ENCODE measurements at places on chromosomes 5 and 9.
A peak's percentile ranks its signal among the peaks of the same experiment; 100 is the strongest.

GRCh38 chr5:37532976-37533740 lies 154.0 kb downstream of the WDR70 start:
- DNase-seq: no peak

DNA sequence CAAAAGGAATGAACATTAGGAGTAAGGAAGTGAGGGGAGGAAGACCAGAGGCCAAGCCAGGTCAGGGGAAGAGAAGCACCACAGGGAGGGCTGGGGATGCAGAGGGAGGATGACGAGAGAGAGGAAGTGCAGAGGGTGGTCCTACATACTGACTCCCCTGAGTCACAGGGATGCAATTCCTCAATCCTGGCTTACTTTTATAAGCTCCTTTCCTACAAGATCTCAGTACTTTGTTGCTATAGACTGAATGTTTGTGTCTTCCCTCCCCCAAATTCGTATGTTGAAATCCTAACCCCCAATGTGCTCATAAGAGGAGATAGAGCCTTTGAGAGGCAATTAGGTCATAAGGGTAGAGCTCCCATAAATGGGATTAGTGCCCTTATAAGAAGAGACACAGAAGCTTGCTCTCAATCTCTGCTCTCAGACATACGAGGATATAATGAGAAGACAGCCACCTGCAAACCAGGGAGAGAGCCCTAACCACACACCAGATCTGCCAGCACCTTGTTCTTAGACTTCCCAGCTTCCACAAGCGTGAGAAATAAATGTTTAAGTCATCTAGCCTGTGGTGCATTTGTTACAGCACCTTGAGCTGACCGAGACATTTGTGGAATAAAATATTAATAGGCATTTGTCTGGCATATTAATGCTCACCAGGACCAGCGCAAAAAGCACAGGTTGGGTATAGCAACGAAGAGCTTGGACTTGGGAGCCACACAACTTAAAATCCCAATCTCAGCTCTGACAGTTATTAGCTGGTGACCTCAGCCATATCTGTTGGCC lies 33.4 kb downstream of the GCNT4 start:
- no peak for DNase-seq

DNA sequence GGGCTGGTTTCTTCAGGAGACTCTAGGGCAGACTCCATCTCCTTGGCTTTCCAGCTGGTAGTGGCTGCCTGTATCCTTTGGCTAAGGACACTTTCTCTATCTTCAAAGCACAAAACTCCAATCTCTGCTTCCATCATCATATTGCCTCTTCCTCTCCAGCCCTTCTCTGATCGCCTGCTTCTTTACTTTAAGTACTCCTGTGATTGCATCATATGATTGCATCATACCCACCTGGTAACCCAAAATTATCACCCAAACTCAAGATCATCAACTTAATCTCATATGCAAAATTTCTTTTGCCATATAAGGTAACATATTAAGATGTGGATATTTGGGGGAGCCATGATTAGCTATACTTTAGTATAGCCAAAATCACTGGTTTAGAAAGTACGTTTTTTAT lies 1092.6 kb upstream of the CDH6 start:
- no peak for DNase-seq

- DNase-seq: no peak
These were observed 59.3 kb downstream of the TRIO start for GRCh38 chr5:14202462-14202861.

DNA sequence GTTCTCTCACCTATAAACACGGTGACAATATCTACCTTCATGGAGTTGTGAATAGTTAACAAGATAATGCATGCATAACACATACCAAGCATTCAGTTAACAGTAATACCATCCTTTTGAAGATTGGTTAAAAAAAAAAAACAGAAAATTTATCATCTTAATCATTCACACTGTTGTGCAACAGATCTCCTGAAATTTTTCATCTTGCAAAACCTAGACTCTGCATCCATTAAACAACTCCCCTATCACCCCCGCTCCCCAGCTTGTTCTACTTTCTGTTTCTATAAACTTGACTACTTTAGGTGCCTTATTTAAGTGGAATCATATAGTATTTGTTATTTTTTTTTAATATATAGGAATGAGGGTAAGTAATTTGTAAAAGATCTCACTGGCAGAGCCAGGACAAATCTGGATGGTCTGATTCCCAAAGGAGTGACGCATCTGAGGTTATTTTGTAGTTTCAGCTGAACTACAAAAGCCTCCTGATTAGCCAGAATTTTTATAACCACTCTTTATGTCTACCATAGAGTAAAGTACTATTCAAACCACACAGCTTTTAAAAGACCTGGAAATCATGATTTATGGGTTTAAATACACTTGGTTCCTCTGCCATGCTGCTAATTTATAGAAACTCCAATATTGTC lies 93.0 kb downstream of the FANCC start:
- no peak for DNase-seq

DNA sequence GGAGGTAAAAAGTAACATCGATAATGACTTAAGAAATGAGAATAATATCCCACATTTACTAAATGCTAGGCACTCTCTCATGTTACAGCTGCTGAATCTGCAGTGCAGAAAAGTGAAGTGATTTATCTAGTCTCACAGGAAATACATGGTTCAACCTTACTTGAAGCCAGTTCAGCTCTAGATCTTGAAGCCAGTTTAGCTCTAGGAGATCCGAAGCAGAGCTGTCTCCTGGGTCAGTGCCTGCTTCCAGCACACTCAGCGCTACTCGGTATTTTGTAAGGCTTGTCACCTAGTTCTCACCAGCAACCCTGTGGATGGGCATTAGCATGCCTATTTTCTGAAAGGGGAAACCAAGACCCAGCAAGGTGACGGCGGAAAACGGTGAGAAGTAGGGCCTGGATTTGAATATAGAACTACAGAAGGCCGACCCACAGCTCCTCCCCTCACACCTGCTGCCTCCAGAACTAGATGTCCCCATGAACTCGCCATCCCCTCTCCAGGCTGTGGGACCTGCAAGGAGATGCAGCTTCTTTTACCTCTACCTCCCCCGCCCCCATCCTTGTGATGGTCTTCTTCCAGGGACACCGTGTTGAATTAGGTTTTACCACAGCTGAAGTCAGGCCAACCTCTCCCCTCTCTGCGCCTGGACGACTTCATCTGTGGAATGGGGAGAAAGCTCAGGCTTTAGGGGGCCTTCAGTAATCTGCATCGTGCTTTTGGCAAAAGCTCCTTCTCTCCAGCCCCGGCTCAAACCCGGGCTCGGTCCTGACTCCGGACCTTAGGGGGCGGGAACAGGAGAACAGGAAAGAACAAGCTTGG lies 4.4 kb upstream of the MSX2 start:
- no peak for DNase-seq

GRCh38 chr9:131678499-131679111 lies 61.3 kb downstream of the RAPGEF1 start:
- peak; percentile 90 for DNase-seq

- no peak for DNase-seq
These were observed 1.2 kb downstream of the TPPP start for GRCh38 chr5:691817-692528.

- DNase-seq: no peak
These were observed 1.3 kb downstream of the NR4A3 start for GRCh38 chr9:99822806-99823591.

GRCh38 chr5:152456815-152457443 lies 51.9 kb upstream of the NMUR2 start:
- no peak for DNase-seq

DNA sequence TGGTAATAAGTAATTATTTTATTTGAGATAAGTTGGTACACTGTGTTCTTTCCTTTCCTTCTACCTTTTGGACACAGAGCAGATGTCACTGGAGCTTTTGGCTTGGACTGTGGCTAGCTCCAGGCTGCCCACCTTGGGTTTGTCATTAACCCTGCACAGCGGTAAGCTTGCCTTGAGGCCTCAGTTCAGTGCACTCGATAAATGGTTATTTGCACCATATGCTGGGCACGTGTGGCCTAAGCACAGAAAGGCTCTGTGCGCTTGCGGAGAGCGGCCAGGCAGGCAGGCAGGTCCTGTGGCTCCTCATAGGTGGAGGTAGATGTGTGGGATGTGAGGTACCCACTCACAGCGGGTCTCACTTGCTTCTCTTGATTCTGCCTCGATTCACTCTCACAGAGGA lies 30.0 kb upstream of the TENT4A start:
- DNase-seq: no peak

- DNase-seq: no peak
These were observed 8.2 kb downstream of the AP3B1 start for GRCh38 chr5:78286290-78286689.

DNA sequence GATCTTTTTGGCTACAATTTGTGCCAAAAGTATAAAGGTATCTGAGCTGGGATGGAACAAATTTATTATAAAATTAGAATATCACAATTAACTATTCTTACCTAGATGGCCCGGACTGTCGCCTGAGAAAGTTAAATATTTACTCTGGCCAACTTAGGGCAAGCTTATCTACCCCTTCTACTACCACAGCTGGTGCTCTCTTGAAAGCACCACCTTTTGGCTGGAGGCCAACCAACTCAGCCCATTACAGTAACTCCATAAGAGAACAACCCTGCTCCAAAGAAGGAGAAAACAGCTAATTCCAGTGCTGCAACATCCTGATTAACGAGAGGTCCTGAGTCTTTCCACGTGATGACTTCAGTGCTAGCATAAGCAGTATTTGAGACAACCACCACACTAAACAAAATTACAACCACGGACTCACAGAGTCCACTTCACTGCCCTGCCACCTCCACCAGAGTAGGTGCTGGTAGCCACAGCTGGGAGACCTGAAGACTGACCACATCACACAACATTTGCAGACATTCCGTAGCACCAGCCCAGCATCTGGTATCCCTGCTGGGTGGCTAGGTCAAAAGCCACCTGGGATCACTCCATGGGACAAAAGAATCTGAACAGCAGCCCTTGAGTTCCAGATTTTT lies 43.2 kb downstream of the RGMB start:
- no peak for DNase-seq

DNA sequence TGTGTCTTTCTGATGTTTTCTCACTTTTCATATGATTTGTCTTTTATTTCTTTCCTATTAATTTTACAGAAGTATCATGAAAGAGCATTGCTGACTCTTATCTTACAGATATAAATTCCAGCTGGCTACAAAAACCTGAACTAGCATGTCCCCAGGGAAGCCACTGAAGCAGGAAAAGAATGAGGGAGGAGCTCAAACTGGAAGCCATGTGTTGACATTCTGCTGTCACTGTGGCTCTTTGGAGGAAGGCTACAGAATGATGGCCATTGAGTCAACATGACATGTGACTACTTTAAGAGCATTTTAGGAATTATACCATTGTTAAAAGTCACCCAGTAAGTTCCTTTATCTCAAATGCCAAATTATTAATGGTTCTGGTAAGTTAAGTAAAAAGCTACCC lies 638.3 kb upstream of the DMAC1 start:
- no peak for DNase-seq

- DNase-seq: no peak
These were observed 35.3 kb upstream of the TMED7 start for GRCh38 chr5:115661101-115661500.

DNA sequence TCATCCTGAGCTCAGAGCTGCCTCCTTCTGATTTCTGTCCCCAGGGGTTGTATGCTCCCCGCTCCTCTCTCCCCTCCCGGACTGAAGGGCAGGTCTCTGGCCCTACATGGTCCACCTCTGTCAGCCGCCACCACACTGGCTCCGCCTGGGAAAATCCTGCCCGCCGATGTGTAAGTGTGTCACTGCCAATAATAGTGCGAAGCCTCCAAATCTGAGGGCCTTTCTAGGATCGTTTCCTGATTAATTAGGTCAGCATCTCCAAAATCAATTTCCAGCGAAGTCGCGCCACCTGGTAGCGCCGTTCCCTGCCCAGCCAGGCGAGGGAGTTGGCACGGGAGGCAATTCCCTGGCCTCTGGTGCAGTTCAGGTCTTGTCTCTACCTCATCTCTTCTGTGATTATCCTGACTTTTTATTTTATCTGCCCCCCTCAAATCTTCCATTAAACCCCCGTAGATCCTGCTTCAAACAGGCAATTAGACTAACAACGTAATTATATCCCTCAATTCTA lies 73.5 kb downstream of the ZNF618 start:
- DNase-seq: no peak

- DNase-seq: peak; percentile 85
These were observed 12.4 kb upstream of the CXXC5 start for GRCh38 chr5:139635606-139636206.

- DNase-seq: no peak
These were observed 7.2 kb downstream of the PLK2 start for GRCh38 chr5:58452566-58453258.

GRCh38 chr5:140150201-140150600 lies 24.5 kb downstream of the IGIP start:
- no peak for DNase-seq

GRCh38 chr9:136685790-136686533 lies 1.3 kb downstream of the AGPAT2 start:
- DNase-seq: no peak

- no peak for DNase-seq
These were observed 986.5 kb upstream of the WWC1 start for GRCh38 chr5:167304834-167305469.

DNA sequence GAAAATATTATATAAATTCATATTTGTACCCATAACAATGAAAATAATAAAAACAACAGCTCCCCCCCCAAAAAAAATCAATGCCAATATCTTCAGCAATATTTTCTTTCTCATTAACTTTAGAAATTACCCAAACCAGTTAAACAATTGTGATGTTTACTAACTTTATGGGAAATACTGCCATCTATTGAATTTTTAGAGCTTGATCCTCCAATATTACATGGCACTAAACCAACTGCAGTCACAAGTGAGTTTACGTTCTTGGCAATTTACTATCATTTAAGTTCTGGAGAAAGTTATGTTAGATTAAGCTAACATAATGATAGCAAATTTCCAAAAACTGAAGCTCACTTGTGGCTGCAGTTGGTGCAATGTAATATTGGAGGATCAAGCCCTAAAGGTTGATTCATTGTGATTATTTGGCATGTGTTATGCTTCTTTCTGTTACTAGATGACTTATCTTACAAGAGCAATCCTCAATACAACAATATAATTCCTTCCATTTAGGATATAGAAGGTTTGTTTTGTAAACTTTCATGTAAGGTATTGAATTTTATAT lies 379.5 kb downstream of the CDH18 start:
- DNase-seq: no peak

DNA sequence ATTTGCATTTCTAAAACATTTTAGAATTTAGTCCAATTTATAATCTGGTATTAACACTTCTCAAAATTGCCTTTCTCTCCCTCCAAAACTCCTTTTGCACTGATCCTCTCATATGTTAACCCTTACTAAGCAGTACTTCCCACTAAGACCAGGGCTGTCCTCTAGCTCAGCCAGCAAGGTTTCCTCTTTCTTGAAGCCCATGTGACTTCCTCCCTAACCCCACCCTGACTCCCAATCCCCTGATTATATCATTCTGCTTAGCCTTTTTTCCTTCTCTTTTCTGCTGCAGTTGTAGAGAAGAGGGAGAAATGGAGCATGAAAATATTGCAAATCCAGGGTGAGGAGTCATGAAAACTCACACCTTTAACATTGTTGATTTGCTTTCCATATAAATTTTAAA lies 241.7 kb downstream of the MCTP1 start:
- no peak for DNase-seq

GRCh38 chr5:40572937-40573336 lies 106.8 kb upstream of the PTGER4 start:
- DNase-seq: peak; percentile 67
